Aorta (tissue), 5 donors: ENCODE measurements at places on chromosomes 1 and 21. TPM values are rescaled to one million over a fixed set of nuclear protein-coding genes. Genes with fewer than 3 reads are reported as not detected.

Gene SIK1
- 51.4 TPM for total RNA-seq

Gene MAP3K21
- total RNA-seq, result 1.8 TPM

Gene MAEL
- total RNA-seq, result not detected

Gene AGT
- 46.1 TPM for total RNA-seq

Gene NCF2
- 17.0 TPM for total RNA-seq

Gene ETNK2
- 18.0 TPM for total RNA-seq

Gene CYP4Z1
- 1.0 TPM for total RNA-seq

Gene TAS1R1
- total RNA-seq, result not detected

Gene OLIG2
- total RNA-seq, result not detected

Gene SLAMF6
- 1.5 TPM for total RNA-seq

Gene C1orf141
- not detected for total RNA-seq

Gene KMO
- total RNA-seq, result 2.5 TPM

Gene PPM1J
- total RNA-seq, result 3.7 TPM

Gene RGS1
- total RNA-seq, result 43.4 TPM

Gene AMIGO1
- 3.8 TPM for total RNA-seq

Gene TGFBR3
- total RNA-seq, result 81.5 TPM

GRCh38 chr1:201279313-201279712, 4.0 kb upstream of the PKP1 start:
- no peak for DNase-seq

DNA sequence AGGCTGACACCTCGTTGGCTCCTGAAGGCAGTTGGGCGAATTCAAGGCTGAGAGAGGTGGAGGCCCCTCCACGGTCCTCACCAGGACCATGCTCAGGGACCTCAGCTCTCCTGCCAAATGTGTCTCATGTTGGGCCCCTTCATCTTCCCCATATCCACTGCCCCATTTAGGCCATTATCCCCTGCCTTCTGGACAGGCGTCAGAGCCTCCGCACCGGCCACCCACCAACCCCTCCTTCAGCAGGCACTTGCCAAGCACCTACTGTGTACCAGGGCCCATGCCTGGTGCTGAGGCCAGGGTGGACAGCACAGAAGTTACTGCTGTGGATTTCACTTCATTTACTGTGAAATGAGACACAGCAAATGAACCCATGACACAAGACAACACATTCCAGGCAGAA, 325.8 kb downstream of the MATN1 start:
- DNase-seq, result peak; percentile 35

GRCh38 chr1:246595146-246595545, 28.9 kb downstream of the CNST start:
- DNase-seq, result no peak

- DNase-seq, result no peak
Measured at GRCh38 chr1:197399755-197400521, 131.9 kb downstream of the CRB1 start.

DNA sequence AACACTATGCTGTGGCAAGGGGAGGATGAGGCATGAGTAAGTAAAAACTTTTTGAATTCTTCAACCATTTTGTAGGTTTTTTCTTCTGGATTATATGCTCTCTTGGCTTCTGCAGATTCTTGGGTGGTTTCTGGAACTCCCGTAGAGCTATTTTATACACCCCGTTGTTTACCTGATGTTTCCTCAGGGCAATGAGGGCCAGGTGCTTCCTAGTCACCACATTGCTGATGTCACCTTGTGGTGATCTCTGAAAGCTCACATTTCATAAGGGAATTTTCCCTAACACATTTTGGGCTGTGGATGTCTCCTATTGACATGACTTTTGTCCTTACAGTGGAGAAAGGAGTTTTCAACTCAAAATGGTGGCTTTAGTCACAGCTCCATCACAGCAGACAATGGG, 356.6 kb downstream of the PLA2G4A start:
- DNase-seq, result no peak

GRCh38 chr1:78387871-78388270, 102.9 kb upstream of the PTGFR start:
- DNase-seq, result no peak

DNA sequence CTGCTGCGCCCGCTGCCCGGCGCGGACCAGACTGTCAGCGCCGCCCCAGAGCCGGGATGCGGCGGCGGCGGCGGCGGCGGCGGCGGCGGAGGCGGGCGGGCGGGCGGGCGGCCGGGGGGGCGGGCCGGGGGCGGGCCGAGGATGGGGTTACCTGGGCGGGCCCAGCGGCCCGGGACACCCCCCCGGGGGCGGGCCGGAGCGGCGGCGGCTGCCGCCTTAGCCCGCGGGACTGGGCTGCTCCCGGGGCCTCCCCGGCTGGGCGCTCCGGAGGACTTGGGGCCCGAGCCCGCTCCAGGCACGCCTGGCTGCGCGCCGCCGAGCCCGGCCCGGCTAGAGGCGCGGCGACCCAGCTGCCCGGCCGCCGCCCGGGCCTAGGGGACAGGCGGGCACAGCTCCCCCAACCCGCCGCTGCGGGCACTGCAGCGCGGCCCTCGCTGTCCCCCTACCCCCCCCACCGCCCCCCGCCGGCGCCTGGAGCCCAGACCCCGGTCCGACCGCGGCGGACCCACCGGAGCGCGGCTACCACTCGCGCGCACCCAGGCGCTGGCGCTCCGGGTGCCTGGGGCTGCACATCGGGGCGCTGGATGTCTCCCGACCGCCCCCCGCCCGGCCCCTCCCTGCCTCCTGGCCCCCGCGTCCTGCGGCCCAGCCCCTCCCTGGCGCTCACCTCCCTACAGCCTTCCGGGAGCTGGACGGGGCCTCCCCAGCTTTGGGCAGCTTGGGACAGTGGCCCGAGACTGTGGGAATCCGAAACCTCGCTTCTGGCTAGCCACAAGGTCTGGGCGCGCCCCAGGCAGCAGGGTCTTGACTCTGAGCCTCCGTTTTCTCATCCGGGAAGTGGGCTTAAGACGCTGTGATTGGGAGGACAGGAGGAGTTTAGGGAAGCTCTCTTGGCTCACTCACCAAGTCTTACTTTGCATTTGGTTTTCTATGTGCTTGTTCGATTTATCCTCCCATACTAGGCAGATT, at the start of gene WNT4:
TSS of gene WNT4 (minus strand) at position 33 of the 969 bp plus-strand sequence. CDS start 175 bp downstream, outside the sequence.
- no peak for DNase-seq

DNA sequence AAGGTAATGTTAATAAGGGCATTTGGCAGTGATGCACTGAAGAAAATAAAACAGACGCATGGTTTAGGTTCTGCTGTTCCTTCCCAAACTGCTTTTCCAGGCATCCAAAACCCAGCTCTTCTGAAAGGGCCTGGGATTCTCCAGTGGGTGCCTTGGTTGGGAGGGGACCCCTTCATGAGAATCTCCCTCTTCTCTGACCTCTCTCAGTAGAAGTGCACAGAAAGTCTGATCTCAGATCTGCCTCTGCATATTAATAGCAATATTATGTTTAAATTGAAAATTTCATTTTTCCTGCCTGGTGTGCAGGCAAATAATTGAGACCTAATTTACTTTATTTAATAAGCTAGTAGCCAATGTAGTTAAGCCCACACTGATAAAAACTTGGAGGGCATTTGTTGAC, 260.6 kb downstream of the CAMTA1 start:
- DNase-seq, result no peak

DNA sequence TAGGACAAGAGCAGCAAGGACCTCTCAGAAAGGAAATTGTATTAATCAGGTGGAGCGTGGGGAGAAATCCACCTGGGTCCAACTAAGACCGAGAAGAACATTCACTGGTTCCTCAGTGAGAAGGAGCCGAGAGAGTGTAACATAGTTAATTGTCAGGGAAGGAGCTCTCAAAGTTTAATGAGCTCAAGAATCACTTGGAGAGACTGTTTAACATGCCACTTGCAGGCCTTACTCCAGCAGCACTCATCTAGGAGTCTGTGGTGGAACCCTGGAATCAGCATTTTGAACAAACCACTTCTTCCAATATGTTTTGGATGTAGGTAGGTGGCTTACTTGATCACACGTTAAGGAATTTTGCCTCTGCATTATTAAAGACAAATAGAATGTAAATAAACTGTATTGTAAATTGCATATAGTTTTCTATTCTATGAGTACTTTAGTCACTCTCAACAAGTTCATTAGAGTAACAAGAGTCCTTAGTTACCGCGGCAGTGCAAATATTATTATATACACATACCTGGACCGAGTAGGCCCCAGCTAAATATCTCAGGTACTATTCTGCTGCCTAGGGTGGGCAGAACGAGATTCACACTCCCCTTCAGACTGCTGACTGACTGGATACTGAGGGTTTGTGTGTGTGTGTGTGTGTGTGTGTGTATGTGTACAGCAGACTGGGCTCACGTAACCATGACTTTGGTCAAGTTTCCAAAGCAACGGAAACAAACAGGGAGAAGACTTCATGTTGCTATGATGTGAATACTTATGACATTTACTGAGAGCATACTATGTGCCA, 203.2 kb upstream of the USP24 start:
- no peak for DNase-seq

DNA sequence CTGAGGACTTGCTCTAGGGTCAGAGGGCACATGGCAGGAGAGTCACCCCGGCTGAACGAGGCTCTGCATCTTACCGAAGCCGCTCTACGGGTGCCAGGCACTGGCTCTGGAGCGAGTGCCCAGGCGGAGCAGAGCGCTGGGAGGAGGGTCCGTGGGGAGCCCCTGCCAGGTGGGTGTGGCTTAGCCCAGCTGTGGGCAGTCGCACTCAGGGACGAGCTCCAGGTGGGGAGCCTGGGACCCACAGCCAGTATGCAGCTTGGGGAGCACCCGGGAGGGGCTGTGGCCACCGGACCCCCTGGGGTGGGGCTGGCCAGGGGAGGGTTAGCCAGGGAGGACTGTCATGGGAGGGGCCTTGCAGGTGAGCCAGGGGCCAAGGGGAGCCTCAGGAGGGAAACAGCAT, 3.8 kb downstream of the AGRN start:
- no peak for DNase-seq

GRCh38 chr1:196887515-196888239, at the start of gene CFHR4:
Gene CFHR4 (plus strand): TSS chr1:196888052. CDS start chr1:196888151, 99 bp downstream.
- DNase-seq, result no peak

DNA sequence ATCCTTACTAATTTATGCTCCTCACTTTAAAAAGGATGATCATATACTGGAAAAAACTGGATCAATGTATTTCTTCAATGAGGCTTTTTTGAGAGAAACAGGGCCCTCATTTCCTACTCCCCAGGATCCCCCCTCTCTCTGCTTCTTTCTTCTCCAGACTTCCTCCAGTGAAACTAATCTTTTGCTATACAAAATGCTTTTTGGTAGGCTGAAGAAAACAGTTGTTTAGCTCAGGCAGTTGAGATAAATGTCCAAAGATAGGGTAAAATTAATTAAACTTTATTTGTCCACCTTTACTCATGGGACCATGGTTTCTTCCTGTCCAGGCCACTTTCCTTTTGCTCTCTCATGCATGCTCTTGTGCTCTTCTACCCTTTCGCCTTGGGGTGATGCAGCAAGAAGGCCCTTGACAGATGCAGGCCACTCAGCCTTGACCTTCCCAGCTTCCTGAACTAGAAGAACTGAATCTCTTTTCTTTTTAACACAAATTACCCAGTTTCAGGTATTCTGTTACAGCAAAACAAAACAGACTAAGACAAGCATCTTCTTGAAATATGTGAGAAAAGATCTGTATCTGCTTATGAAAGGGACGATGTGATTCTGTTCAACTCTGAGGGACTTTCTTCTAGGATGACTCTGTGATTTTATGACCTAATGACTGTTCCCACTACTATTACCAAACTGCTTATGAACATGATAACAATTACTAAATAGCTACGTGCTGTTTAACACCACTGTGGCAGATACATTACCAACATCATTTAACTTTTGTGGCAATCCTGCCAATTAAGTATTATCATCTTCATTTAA, 63.7 kb downstream of the NVL start:
- no peak for DNase-seq

- no peak for DNase-seq
Measured at GRCh38 chr1:8061673-8062386, 35.7 kb upstream of the ERRFI1 start.

DNA sequence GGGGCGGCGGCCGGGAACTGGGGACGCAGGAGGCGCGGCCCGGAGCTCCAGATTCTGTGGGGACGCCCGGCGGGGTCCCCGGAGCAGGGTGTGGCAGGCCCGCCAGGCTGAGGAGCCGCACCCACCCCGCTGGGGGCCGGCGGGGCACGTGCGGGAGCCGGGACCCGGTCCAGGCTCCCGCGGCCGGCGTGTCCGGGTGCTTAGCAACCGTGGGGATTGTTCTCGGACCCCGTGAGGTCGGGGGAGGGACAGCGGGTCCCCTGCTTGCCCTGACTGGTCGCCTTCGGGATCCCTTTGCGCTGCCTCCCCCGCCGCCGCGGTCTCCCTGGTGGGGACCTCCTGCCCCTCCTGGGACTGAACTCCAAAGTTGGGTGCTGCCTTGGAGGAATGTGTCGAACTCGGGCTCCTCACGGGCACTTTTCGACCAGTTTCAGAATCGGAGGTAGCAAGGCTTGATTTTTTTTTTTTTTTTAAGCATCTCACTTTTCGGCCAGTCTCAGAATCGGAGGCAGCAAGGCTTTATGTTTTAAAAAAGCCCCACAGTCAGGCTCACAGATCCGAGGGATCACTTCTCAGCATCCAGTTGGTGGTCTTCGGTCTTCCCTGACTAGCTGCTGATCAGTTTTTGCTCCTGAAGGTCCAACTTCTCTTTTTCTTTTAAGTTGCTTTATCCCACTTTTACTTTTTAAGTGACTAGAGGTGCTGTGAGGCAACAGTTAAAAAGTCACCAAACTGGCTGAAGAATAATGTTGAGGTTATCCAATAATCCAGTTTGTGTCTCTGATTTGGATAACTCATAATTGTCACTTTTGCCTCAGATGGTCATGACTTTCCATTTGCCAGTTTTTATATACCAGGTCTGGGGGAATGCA, 648 bp downstream of the FAM76A start:
- DNase-seq, result peak; percentile 87

- DNase-seq, result peak; percentile 79
Measured at GRCh38 chr1:64917328-64917861, 49.0 kb downstream of the JAK1 start.

GRCh38 chr1:25695771-25696311, 79.2 kb downstream of the MAN1C1 start:
- DNase-seq, result no peak

DNA sequence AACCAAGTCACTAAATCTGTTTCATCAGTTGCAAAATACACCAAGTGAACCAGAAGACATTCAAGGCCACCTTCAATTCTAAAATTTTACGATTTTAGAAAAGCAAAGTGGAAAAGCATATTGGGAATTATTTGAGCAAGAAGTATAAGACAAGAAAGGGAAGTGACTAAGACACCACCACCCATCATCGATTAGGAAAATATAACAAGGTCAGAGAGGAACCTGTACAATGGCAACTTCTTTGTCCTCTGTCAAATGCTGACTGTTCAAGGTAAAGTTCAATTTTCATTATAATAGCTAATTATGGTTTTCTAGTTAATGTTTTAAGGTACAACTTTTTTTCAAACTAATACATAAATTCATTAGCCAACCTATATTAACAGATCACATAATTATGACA, 10.8 kb downstream of the FRRS1 start:
- no peak for DNase-seq

DNA sequence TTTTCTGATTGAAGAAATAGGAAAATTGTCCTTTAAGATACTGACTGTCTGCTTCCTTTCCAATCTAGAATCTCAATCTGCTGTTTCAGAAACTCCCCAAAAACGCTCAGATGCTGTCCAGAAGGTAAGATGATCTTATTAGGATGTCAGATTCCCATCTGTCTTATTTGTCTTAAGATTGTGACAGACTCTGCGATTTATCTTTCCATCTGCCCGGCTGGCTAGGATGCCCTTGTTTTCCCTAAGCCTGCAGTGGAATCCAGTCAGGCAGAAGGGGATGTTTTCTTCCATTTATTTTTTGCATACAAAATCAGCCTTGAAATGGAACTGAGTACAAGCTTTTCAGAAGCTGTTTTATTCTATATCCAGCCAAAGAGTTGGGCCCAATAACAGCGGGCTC, 96.5 kb downstream of the FMN2 start:
- no peak for DNase-seq

GRCh38 chr1:91876781-91877573, 9.0 kb downstream of the TGFBR3 start:
- no peak for DNase-seq
